HuH-7.5 (cell line): ENCODE measurements at places on chromosomes 5 and 9.

GRCh38 chr5:6719417-6719816, 6.2 kb downstream of the TENT4A start:
- no peak for DNase-seq

DNA sequence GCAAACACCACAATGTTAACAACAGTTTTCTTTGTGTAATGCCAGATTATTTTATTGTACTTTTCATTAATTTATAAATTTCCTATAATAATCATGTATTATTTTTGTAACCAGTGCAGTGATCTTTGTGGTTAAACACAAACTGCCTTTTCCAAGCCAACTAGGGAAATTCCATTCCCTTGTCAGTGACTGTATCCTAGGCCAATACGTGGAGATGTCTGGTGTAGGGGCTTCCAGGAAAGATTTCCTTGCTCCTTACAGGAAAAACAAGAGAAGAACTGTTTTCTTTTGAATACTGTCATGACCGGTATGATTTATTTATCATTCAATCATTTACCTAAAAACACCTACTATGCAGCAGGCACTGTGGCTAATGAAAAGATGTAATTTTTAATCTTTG, 31.4 kb downstream of the FANCC start:
- DNase-seq, result no peak

GRCh38 chr5:154779105-154779504, 23.9 kb downstream of the LARP1 start:
- DNase-seq, result no peak

- no peak for DNase-seq
These were observed 42.1 kb downstream of the SEC61B start for GRCh38 chr9:99264070-99264680.

GRCh38 chr5:169812786-169813185, 167.5 kb downstream of the INSYN2B start:
- no peak for DNase-seq

DNA sequence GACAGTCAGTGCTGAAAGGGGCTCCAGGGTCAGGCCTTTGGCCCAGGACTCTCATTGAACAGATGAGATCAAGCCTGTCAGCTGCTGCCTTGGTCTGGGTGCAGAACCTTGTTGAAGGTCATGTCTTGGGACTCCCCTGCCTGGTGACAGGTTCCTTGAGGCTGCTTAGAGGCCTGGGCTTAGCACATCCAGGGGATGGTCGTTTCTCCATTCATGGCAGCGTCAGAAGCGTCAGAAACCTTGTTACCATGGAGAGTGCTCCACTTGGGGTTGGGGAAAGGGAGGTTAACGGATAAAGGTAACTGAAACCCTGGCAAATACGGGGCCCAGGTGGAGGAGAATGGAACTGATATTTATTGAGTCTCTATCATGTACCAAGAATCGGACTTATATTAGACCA, 8.8 kb downstream of the ARPC5L start:
- DNase-seq, result no peak

- no peak for DNase-seq
These were observed 39.3 kb upstream of the ANKRD33B start for GRCh38 chr5:10524376-10525123.

DNA sequence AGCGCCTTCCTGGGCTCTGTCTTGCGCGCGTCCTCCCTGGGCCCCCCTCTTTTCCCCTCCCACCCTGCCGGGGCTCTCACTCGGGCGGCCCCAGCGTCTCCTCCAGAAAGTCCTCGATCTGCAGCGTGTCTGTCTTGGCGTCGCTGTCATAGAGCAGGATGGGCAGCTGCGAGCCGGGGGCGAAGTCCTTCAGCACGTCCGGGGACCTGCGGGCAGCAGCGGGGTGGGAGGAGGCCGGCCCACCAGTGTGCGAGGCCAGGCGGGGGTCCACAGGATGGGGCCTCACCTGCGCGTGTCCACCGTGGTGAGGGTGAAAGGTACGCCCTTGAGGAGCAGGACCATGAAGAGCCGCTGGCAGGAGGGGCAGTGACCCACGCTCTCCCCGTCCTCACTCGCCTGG, 1.0 kb downstream of the CLIC3 start:
- no peak for DNase-seq

- DNase-seq, result no peak
These were observed 30.9 kb upstream of the SREK1 start for GRCh38 chr5:66113160-66113559.

- no peak for DNase-seq
These were observed 247.3 kb downstream of the PDZD2 start for GRCh38 chr5:31886206-31886605.

GRCh38 chr9:116112236-116112635, 41.4 kb upstream of the PAPPA start:
- DNase-seq, result no peak

DNA sequence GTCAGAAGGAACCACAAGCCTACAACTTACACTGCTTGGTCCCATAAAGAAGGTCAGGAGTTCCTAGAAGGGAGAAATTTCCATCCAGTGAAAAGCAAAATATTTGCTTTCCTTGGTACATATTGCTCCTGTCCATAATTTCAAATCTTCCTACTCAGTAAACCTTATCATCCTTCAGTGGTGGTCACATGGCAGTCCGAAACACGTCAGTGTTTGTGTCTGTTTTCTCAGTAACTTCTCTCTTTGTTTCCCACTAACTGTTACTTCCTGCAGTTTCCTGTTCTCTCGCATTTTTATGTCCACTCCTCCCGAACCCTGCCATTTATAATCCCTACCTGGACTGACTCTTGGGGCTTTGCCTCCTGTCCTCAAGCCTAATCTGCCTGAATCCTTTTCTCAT, 129.1 kb downstream of the FANCC start:
- DNase-seq, result no peak

- no peak for DNase-seq
These were observed 200.3 kb downstream of the SNX18 start for GRCh38 chr5:54717870-54718269.
